ENCODE measurements at places on chromosomes 7 and 10.
A peak's percentile ranks its signal among the peaks of the same experiment; 100 is the strongest.

- DNase-seq, result no peak
Observed at GRCh38 chr10:93032105-93032808, 28.3 kb upstream of the CYP26C1 start.

- DNase-seq, result no peak
Observed at GRCh38 chr7:129741743-129742213, 130.3 kb downstream of the NRF1 start.

DNA sequence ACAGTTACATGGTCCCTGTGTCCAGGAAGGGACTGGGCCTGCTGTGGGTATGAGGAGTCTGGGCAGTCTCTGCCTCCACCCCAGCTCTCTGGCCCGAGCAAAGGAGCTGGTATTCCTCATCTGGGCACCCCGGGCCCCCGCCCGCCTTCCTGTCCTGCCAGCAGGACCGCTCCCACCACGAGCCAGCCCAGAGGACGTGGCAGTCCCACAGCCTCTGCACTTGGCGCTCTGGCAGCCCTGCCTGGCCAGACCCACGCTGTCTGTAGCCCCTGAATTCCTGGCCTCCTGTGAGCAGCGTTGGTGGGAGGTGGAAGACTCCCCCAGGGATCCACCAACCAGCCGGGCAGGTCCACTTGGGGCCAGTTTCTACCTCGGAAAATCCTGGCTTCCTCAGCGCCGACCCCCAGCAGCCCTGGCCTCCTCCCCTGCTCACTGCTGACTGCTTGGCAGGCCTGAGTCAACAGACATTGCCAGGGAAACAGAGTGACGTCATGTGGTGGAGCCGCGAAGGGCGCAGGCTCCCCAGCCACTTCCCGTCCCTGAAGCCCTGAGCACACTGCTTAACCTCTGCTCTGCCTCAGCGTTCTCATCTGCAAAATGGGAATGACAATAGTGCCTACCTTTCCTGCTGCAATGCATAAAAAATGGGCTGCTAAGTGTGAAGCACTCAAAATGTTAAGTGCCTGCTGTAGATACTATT, 21.6 kb upstream of the LIMK1 start:
- DNase-seq, result peak; percentile 56

DNA sequence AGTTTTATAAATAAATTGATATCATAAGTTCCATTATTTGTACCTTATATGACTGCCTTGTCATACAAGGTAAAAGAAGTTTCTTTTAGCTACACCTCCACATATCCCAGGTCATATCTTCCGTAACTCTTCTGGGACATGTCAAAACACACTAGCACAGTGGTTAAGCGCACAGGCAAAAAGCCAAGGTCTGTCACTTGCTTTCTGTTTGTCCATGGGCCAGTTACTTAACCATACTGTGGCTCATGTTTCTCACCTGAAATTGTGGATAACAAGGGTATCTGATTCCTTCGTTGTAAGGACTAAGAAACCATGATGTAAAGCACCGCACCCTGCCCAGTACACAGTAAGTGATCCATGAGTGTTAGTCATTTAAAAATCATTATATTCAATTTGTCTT, 56.2 kb downstream of the SEMA3D start:
- no peak for DNase-seq

- no peak for DNase-seq
Observed at GRCh38 chr7:7851381-7851780, 117.2 kb upstream of the GLCCI1 start.

GRCh38 chr7:35021445-35021844, 15.8 kb downstream of the DPY19L1 start:
- no peak for DNase-seq

- DNase-seq, result no peak
Observed at GRCh38 chr7:155555116-155555695, 8.8 kb upstream of the CNPY1 start.

GRCh38 chr10:88986549-88987242, 3.9 kb upstream of the FAS start:
- DNase-seq, result no peak

GRCh38 chr7:753190-753589, 26.1 kb upstream of the PRKAR1B start:
- DNase-seq, result no peak

- no peak for DNase-seq
Observed at GRCh38 chr10:14356921-14357320, 26.2 kb upstream of the FRMD4A start.

- no peak for DNase-seq
Observed at GRCh38 chr7:30430777-30431176, 47.8 kb downstream of the NOD1 start.

GRCh38 chr7:22216832-22217475, 140.0 kb downstream of the RAPGEF5 start:
- no peak for DNase-seq

GRCh38 chr10:99364125-99364524, 35.0 kb downstream of the CNNM1 start:
- no peak for DNase-seq
